ENCODE measurements at places on chromosomes 12 and 14.

GRCh38 chr12:9096563-9097176, 19.0 kb downstream of the A2M start:
- no peak for DNase-seq

GRCh38 chr14:100610511-100611217, 23.4 kb upstream of the BEGAIN start:
- no peak for DNase-seq

DNA sequence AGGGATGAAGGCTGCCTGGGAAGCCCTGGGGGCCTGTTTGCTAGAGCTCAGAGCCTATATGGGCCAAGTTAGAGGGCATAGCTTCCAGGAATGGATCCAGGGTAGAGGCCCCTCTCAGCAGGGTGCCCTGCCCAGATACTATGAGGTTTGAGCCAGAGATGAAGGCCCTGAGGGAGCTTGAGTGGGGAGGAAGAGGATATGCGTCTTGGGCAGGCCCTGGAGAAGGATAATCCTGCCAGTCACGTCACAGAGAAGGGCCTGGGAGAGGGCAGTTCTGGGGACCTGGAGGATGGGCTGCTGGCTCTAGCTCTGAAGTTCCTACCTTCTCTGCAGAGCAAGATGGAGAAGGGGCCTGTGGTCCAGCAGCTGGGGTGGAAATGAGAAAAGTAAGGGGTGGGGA, 5.9 kb upstream of the CACNB3 start:
- no peak for DNase-seq

- no peak for DNase-seq
Observed at GRCh38 chr12:125418902-125419564, 353.8 kb downstream of the AACS start.

- no peak for DNase-seq
Observed at GRCh38 chr14:100199240-100199860, 39.6 kb upstream of the YY1 start.

- DNase-seq: no peak
Observed at GRCh38 chr12:132724506-132725241, 14.0 kb downstream of the PGAM5 start.

GRCh38 chr12:14948672-14949071, 10.3 kb upstream of the ERP27 start:
- DNase-seq: no peak

GRCh38 chr12:44088647-44089046, 252.8 kb downstream of the TMEM117 start:
- DNase-seq: no peak

DNA sequence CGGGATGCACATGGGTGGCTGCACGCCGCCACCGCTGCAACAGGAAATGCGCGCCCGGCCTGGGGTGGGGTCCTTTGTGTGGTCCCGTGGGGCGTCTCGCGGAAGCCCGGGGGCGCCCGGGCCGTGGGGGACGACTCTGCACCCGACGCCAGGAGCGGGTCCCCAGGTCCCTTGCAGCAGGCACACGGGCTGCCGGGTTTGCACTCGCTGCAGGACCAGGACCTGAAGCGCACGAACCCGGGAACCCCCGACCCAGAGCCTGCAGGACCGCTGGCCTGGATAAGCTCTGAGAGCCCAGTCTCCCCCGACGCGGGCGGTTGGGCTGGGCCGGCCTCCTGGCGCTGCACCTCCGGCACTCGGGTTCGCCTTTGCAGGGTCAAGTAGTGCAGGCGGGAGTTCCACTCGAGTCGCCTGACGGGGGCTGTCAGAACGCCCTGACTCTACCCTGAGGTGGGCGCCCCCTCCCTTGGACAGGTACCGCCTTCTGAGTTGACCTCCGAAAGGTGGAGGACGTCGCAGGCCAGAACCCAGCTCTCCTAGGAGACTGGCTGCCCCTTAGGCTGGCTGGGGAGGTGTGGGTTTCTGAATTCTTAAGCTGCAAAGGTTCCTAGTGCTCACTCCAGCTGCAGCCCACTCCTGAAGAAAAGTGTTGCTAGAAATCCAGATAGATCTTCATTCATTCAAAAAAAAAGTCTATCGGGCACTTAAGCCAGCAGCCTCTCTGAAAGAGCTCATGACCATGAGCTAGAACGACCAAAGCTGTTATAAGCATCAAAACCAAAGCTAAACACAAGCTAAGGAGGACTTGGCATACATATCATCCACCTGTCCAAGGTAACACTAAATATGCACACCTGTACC, 68.0 kb downstream of the RNF34 start:
- peak; percentile 7 for DNase-seq

GRCh38 chr12:18074001-18074400, 16.0 kb downstream of the RERGL start:
- DNase-seq: no peak

DNA sequence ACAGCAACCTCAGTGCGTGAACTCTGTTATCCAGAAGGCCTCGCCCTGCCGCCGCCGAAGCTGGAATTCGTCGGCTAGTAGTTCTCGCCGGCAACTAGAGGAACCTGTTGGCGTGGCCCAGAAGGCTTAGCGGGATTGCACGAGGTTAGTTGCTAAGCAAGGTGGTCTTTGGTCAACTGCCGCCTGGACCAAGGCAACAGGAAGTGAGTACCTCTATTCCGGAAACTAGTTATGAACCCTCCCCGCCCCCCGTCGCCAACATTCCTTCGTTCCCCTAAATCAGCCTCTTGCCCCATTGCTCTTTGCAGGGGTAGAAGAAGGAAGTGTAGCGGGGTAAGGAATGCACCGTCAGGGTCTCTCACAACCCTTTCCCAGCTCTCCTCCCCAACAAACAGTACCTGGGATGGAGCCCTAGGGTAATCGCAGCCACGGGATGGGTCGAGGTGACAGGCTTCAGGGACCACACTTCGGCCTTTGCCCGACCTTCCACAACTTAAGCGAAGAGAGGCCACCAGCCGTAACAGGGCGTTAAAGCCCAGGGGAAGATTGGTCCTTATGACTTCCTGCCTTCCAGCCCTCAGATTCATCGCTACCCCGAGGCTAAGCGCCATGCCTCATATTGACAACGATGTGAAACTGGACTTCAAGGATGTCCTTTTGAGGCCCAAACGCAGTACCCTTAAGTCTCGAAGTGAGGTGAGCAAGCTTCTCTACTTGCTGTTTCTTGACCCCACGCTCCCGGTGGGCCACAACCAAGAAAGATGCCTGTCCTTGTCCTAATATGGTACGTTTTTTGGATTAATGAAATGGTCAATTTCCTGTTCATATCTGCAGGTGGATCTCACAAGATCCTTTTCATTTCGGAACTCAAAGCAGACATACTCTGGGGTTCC, at the start of gene GMPR2:
Gene GMPR2, plus strand, starts transcription at position 285 of the 893 bp plus-strand sequence. Its CDS starts 325 bp downstream, at position 610.
- DNase-seq: no peak

DNA sequence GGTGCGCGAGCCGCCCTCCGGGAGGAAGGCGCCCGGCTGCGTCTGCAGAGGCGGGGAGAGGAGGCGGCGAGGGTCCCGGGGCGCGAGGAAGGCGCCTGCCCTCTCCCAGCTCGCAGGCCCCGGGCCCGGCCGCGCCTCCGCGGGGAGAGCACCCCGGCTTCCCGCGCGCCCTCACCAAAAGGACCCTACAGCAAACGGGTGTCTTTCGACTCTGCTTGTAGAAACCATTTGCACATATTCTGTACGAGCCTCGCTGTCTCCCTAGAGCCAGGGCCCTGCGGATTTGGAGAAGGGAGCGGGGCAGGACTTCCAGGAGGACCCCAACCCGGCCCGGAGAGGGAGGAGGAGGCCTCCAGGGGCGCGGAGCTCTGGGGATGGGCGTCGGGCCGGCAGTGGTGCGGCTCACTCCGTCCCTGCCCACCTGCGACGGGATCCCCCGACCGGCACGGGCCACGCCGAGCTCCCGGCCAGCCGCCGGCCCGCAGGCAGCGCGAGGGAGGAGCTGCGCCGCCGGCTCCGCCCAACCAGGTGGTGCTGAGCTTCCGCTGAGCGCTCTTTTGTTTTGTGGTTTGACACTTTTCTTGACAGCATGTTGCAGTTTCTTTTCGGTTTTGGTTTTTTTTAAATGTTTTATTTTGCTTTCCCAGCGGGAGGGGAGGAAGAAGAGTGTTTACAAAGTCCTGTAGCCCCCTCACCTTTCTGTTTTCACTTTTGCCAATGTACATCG, 103.3 kb upstream of the FKBP4 start:
- no peak for DNase-seq

GRCh38 chr14:84090837-84091236, 1439.1 kb upstream of the FLRT2 start:
- no peak for DNase-seq

DNA sequence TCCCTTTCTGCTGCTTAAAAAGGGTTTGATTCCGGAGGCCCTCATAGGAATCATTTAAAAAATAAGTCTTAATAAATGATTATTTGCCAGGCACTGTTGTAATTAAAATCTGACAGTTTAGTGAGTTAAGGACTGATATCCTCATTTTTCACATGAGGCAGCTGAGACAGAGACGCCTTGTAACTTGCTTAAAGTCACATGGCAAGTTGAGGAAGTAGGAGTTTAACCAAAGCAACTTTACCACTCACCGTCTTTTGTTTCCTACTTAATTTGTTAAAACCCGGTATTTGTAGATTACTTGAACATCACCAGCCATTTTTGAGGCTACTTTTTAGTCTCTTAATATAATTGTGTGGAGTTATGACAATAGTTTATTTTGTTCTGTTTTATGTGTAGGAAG, 2.4 kb downstream of the TIGAR start:
- no peak for DNase-seq

DNA sequence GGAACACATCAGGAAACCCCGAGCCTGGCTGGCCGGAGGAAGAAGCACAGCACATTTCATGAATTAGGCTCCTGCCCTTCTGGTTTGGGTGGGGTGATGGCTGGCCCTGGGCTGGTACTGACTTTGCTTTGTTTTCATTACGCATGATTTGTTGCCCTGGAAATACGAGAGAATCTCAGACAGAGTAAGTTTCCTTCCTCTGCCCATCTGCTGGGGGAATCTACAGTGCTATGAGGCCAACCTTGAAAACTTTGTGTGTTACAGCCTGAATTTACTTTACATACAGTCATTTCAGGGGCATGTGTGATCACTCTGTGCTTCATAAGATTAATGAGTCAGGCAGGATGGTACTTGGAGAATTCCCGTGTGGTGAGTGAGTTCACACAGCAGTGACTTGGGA, 20.5 kb upstream of the SLC5A8 start:
- no peak for DNase-seq

- DNase-seq: no peak
Observed at GRCh38 chr14:99538275-99538674, 57.1 kb downstream of the CCNK start.

- no peak for DNase-seq
Observed at GRCh38 chr12:105278043-105278697, 42.2 kb upstream of the APPL2 start.

GRCh38 chr12:25935355-25936144, 22.9 kb upstream of the RASSF8 start:
- DNase-seq: no peak

- no peak for DNase-seq
Observed at GRCh38 chr12:128729628-128730121, 94.1 kb downstream of the SLC15A4 start.

GRCh38 chr12:10256064-10256463, 43.4 kb downstream of the GABARAPL1 start:
- DNase-seq: no peak

- DNase-seq: peak; percentile 90
Observed at GRCh38 chr12:57771236-57771872, 551 bp downstream of the METTL1 start.

- no peak for DNase-seq
Observed at GRCh38 chr12:78938341-78939084, 73.9 kb downstream of the SYT1 start.

DNA sequence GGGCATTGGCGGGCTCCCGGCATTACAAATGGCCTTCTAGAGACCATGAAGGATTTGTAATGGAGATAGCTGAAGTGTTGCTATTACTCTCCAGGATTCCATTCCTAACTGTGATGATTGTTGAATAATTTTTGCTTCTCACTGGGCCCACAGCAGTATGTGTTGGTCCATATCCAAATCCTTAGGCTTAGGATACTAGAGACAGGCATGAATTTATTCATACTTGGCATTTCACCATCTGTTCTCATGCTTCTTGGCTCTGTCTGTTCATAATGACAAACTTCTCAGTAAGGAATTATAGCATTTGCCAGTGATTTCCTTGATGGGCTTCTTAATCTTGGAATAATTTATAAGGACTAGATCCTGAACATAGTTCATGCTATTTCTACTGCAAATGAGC, 832.9 kb downstream of the C12orf50 start:
- DNase-seq: no peak

DNA sequence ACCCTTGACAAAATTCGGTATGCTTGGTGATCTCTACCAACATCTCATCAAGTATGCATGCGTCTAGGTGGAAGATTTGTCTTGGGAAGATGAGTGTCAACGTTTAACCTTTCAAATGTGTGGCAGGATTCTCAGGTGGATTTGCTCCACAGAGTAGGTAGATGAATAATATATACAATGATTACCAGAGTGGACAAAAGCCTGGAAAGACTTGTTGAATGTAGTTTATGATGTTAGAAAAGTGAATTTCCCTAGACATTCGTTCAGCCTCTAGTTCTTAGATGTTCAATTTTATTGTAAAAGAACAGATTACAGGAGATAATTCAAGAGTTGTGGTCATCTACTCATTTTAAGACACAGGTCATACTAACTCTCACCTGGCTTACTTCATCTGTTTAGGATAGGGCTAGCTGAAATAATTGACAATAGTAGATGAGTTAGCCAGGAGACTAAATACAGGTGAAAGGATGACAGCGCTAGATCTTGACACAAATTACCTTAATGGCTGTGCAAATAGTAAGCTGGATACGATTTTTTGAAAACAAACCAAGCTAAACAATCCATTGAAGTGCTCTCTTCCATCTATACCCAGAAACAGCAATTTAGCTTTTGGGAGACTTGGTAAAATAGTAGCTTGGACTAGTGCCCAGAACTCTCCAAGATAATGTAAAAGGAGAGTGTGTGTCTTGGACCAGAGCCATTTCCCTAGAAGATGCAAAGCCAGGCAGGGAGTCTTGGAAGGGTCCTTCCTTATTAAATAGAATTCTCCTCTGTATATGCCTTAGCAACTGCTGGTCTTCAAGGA, 168.0 kb downstream of the DACT1 start:
- no peak for DNase-seq

DNA sequence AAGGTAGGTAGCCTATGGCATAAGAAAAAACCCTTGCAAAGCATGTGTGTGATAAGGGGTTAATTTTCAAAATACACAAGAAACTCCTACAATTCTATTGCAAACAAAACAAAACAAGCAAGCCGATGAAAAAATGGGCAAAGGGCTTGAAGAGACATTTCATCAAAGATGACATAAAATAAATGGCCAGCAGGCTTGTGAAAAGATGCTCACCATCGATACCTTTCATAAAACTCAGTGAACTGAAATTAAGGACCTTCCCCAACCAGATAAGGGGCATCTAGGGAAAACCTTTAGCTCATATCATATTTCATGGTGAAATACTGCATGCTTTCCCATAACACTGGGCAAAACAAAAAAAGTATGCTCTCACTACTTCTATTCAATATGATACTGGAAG, 131.2 kb downstream of the PPM1H start:
- DNase-seq: no peak

GRCh38 chr14:52427460-52427859, 113.3 kb downstream of the PTGER2 start:
- DNase-seq: no peak

- no peak for DNase-seq
Observed at GRCh38 chr12:28424965-28425364, 234.7 kb downstream of the CCDC91 start.

- no peak for DNase-seq
Observed at GRCh38 chr12:43009846-43010240, 420.3 kb upstream of the PRICKLE1 start.

- no peak for DNase-seq
Observed at GRCh38 chr12:132178801-132179401, 34.6 kb downstream of the NOC4L start.

All from activated CD4-positive, alpha-beta T cell treated with anti-CD3 and anti-CD28 coated beads for 24 hours (primary cell).